ENCODE measurements at places on chromosomes 2 and 18.

DNA sequence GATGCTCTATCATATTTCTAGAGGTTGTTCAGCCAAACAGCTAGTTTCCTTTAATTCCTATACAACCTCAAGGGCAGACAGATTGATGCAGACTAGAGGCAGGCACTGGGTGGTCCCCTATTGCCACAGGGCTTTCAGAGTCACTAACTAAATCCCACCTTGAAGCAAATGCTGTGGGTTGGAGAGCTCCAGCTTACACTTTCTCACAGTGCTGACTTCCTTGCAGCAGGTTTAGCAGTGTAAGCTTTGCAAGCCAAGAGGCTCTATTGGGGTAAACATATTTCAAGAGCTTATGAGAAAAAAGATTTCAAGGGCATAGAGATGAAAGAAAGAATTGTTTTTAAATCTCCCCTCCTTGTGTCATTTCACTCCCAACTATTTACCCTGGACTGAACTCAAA lies 366.5 kb upstream of the CRIM1 start:
- DNase-seq, result no peak

DNA sequence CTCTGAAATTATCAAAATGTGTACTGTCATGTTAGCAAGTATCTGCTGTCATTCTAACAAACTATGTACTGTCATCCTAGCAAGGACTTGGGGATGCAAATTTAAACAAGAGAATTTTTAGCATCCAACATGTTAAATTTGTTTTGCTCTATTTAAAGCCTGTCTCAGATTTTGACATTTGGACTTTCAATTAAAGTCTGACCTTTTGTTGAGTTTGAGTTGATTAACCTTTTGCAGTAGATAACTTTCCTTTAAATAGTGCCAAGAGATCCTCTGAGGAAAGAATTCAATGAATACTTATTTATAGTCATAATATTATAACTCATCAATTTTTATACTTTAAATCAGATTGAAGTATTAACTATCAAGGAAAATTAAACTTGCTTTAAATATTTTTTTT lies 80.2 kb downstream of the TDRD15 start:
- DNase-seq, result no peak

DNA sequence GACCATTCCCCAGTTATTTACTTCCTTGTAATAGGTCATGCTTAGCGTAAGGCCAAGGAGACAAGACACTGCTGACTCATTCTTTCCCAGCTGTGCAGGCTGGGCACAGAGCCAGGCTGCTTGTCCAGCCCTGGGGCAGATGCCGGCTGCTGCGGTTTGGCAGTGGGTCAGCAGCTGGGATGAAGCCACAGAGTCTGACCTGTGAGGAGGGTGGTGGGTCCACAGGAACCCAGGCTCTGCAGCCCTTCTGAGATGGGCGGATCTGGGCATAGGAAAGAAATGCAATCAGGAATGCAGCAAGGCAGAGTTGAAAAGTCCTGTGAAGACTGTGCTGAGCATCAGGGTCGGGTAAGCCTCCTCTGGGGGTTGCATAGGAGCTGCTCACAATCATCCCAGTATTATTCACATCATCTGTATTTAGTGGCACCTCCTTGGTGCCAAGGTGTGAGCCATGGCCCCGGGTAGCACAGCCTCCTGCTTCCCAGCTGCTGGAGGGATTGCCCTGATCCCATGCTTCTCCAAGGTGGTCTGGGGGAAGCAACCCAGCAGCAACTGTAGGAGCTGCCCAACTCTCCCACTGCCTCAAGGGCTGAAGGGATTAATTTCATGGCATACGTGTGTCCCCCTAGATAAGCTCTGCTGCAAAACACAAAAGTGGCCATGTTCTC lies 139.0 kb downstream of the DDX1 start:
- DNase-seq, result no peak

GRCh38 chr2:58834404-58834803 lies 593.3 kb upstream of the FANCL start:
- no peak for DNase-seq

DNA sequence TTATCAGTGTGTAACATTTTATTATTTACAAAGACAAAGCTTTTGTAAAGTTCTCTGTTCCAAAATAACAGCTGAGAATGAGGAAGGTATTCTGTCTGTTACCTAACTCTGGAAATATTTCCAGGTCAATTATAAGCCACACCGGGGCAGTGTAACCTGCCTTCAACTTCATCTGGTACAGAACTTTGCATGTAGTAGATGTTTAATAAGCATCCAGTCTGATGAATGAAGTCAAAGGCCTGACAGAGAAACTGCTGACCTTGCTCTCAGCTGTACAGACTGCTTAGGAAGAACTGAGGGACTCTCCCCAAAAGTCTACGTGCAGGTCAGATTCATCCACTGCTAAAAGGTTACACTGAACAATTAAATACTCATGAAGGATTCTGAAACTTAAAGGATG lies 43.3 kb downstream of the WDFY1 start:
- no peak for DNase-seq

DNA sequence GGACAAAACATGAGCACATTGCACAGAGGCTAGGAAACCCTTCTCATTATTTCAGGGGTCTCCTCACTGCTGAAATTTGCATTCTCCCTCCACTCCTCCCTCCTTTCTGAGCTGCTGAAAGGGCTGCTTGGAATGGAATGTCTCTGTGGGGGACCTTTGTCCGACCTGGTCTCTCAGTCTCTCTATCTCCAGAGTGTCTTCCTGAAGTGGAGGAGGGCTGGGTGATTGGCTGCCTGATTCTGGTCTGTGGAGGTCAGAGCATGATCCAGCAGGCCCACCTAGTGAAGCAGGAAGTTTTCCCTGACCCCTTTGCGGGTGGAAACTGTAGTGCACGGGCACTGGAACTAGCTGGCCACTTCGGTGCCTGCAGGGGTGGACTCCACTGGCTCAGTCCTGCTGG lies 560.5 kb upstream of the HS6ST1 start:
- no peak for DNase-seq

DNA sequence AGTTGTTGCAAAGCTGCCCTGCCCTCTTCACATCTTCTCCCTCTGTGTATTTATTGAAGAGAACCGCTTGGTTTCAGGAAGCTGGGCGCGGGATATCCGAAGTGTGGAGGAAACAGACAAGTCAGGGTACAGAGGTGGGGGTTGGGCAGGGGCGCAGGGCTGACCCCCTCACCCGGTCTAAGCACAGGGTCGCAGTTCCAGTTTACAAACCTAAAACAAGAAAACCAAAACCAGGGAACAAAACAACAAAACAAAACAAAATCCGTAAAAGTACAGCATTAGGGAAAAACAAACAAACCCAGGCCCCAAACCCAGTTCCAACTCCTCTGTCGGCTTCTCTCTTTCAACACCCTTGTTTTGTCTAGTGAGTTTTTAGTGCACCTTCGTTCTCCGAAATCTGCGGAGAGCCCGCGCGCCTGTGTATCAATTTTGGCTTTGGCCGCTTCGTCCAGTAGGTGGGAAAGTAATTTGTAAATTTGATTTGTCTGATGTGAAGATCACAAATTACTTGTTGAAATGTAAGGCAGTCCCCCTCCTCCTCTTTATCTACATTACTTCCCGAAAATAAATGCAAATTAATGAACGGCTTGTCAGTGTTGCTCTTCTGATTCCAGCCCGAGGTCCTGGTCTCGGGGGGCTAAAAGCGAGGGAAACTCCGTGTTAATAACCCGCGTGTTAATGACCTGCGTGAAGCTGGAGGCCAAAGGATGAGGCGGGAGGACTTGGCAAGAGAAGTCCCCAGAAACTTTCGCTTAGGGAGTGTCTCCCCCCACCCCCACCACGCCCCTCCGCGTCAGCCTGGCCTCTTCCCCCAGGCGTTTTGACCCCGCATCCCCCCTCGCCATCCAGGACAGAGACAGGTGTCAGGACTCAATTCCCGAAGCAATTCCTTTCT lies 6.9 kb downstream of the OTX1 start:
- no peak for DNase-seq
